Astrocyte (in vitro differentiated cells and primary cell): ENCODE measurements at places on chromosomes 3 and 15. TPM values are rescaled to one million over a fixed set of nuclear protein-coding genes. Genes with fewer than 3 reads are reported as not detected.

Gene OCA2
- total RNA-seq = 2.4 and 2.9 TPM in 2 replicates

Gene GXYLT2
- 62.6 and 92.0 TPM in 2 replicates for total RNA-seq

Gene MDFIC2
- not detected in 2 replicates for total RNA-seq

Gene GATA2
- 0.58 and 1.7 TPM in 2 replicates for total RNA-seq

Gene DUOX1
- 0.07 and 0.26 TPM in 2 replicates for total RNA-seq

Gene TMED3
- 126 and 135 TPM in 2 replicates for total RNA-seq

Gene TGM4
- total RNA-seq = 0.18 TPM in 1 of 2 replicates, not detected in the other

Gene OXTR
- 2.2 and 3.0 TPM in 2 replicates for total RNA-seq

Gene ZNF619
- total RNA-seq = 2.9 and 3.4 TPM in 2 replicates

Gene BAHD1
- 30.4 and 32.2 TPM in 2 replicates for total RNA-seq

Gene DPPA2
- total RNA-seq = 0.48 and 0.89 TPM in 2 replicates

Gene KLHL6
- 0.11 and 0.14 TPM in 2 replicates for total RNA-seq

Gene SLC7A14
- 0.23 TPM in 1 of 2 replicates, not detected in the other for total RNA-seq

Gene SNRPN
- 226 TPM in 2 replicates for total RNA-seq

Gene CPNE4
- total RNA-seq = 0.68 and 1.9 TPM in 2 replicates

Gene FBXW12
- not detected in 2 replicates for total RNA-seq

Gene NCK1
- total RNA-seq = 43.7 and 48.6 TPM in 2 replicates

Gene SPTBN5
- total RNA-seq = 5.3 and 6.7 TPM in 2 replicates

Gene CCNDBP1
- 35.7 and 37.0 TPM in 2 replicates for total RNA-seq

Gene TMIE
- total RNA-seq = 0.34 and 0.53 TPM in 2 replicates
